ENCODE measurements at places on chromosomes 6 and 20.

GRCh38 chr6:66226109-66226508 lies 519.1 kb upstream of the EYS start:
- no peak for DNase-seq

DNA sequence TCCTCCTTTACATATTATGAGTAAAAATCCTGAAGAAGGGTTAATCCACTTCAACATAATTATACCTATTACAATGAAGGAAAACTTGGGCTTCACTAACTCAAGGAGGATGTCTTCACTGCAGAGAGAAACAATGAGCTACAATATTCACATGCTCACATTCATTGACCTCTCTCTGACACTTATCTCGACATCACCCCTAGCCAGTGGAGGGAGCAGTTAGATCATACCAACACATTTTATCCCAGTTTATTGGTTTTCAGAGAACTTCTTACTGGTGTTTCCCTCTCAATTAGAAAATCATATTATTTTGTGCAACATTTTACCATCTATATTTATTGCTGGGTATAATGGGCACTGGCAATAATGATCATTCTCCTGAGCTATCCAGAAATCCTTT lies 646.5 kb downstream of the TENT5A start:
- peak; percentile 2 for DNase-seq

- DNase-seq = no peak
These were observed 141.3 kb downstream of the MAP3K7 start for GRCh38 chr6:90445533-90446108.

GRCh38 chr6:34791701-34792604 lies at the start of gene BLTP3A:
TSS of gene BLTP3A (plus strand) at chr6:34792083. CDS start at chr6:34792251, 168 bp downstream.
- peak; percentile 87 for DNase-seq

DNA sequence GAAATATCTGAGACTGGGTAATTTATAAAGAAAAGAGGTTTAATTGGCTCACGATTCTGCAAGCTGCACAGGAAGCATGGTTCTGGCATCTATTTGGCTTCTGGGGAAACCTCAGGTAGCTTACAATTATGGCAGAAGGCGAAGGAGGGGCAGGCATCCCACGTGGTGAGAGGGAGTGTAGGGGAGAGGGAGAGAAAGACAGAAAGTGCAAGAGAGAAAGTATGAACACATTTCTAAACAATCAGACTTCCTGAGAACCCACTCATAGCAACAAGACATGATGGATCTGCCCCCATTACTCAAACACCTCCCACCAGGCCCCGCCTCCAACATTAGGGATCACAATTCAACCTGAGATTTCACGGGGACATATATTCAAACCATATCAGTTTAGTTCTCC lies 107.4 kb downstream of the PERP start:
- no peak for DNase-seq

DNA sequence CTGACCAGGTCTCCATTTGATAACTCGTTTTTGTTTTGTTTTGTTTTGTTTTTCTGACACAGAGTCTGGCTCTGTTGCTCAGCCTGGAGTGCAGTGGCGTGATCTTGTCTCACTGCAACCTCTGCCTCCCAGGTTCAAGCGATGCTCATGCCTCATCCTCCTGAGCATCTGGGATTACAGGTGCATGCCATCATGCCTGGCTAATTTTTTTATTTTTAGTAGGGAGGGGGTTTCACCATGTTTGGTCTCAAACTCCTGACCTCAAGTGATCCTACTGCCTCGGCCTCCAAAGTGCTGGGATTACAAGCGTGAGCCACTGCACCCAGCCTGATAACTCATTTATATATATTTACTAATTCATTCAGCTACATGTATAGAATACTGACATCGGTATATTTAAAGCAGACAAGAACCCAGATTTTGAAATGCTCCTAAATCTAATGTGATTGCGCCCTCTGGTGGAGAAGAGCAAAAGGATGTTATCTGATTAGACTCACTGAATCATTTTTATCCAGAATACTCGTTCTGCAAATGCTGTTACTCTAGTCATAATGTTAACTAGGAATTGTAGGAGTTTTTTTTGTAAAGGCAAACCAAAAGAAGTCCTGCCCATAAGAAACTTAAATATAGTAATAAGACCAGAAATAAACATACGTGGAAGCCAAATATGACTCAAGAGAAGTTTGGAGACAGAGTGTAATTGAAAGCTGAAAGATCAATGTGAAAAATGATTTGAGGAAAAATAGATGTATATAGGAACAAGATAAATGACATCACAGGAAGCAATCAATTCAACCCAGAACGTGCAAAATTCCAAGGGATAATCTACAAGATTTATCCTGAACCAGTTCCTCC lies 5.3 kb upstream of the COL12A1 start:
- peak; percentile 35 for DNase-seq

- DNase-seq = no peak
These were observed 41.7 kb downstream of the SLC16A10 start for GRCh38 chr6:111129013-111129412.

GRCh38 chr20:5033566-5033965 lies 32.3 kb upstream of the SLC23A2 start:
- no peak for DNase-seq

DNA sequence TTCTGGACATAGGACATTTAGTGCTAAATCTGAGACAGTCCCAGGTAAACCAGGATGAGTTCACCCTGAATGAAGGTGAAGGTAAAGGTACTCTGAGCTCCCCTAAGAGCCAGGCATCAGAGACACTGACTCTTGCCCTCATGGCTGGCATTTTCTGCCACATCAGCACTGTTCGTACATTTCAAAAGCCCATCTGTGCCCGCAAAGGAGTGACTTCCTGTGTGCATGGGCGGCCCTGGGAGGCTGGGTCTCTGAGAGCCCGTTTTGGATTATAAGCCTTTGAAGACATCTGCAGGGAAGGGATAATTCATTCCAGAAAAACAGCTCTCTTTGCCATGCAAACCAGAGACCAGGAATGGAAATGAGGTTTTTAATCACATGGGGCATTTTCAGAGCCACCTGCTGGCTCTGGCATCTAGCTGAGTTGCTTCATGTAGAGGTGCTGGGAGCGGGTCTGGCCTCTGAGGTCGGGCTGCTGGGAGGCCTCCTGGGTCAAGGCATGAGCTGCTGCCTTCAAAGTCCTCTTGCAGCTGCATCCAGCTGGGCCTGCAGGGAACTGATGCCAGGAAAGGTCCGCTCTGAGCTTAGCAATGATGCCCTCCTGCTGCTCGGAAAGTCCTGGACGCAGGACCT lies 348.3 kb downstream of the DHX35 start:
- DNase-seq = no peak

DNA sequence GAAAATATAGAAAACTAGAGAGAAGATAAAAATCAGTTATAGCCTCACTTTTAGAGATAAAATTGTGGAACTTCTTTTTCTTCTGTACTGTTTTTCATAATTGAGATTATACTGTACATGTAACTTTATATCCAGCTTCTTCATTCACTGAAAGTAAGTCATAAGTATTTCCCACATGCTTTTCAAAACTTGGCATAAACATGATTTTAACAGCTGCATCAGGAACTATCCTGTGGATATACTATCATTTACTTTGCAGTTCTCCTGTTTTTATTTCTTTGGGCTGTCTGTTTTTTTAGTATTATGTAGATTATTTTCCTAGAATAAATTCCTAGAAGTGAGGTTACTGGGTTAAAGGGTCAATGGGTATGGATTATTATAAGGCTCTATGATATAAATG lies 14.8 kb downstream of the DSTN start:
- no peak for DNase-seq

- DNase-seq = no peak
These were observed 57.7 kb upstream of the FERMT1 start for GRCh38 chr20:6180531-6180930.

DNA sequence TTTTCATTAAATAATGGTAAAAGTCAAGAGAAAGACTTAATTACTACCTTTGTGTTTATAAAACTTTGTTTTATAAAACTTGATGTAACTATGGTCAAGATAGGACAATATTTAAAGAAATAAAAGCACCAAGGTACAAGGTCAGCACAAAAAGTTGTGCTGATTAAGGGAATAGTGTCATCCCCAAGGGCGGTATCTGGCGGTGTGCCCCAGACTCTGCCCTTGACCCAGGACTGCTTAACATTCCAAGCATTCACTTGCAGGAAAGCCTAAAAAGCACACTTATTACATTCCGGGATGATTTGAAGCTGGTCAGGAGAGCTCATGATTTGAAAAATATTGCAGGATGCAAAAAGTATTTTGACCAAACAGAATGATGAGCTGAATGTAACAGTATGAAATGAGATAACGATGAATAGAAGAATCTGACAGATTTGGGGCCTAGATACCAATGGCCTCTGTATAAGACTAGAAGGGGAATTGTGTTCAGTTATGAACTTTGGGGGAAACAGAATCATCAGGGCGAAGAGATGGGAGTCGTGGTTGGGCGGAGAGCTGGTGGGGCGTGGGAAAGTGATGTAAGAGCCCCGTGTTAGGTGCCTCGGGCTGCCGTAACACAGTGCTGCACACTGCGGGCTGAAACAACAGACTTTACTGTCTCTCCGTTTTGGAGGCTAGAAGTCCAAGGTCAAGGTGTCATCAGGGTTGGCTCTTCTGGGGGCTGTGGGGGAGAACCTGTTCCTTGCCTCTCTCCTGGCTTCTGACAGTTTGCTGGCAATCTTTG lies 77.2 kb downstream of the CDC5L start:
- DNase-seq = no peak

DNA sequence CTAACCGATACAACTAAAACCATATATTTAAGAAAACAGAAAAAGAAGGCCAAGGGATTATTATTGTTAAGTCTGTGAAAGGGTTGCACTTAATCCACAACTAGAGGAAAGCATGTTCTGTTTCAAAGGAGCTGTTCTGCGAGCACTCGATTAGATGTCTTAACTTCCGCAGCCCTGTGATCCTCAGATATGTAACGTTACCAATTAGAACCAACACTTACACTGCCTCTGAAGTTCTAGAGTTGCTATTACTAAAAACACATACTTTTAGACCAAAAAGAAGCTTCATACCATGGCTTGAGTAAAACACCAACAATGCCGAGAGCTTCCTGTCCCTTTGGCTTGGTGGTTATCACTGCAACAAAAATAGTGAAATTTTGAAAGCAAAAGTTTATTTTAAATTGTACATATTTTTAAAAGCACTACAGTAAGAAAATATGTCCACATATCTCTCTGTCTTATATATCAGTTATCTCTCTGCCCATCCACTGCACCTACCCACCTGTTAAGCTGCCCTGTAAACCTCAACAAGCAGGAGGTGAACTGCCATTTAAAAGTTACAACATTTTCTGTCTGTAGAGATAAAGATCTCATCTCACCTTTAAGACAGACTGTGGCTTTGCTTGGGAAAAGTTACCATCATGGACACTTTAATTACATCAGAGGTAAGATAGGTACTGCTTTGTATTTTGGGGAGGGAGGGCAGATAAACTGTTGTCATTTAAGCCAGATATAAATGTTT lies 7.1 kb upstream of the DUSP22 start:
- no peak for DNase-seq

GRCh38 chr6:84260196-84260595 lies 32.8 kb upstream of the CEP162 start:
- no peak for DNase-seq

- no peak for DNase-seq
These were observed 435 bp downstream of the CENPB start for GRCh38 chr20:3786126-3786484.

GRCh38 chr20:39190666-39191570 lies 228.8 kb downstream of the DHX35 start:
- no peak for DNase-seq
